Fibroblast of mammary gland (primary cell): ENCODE measurements at places on chromosomes 13 and 19.

GRCh38 chr19:42267644-42268141 lies 1.4 kb upstream of the CIC start:
- DNase-seq, result no peak

- peak; percentile 60 for DNase-seq
These were observed 2.1 kb downstream of the ZNF575 start for GRCh38 chr19:43534816-43535761.

DNA sequence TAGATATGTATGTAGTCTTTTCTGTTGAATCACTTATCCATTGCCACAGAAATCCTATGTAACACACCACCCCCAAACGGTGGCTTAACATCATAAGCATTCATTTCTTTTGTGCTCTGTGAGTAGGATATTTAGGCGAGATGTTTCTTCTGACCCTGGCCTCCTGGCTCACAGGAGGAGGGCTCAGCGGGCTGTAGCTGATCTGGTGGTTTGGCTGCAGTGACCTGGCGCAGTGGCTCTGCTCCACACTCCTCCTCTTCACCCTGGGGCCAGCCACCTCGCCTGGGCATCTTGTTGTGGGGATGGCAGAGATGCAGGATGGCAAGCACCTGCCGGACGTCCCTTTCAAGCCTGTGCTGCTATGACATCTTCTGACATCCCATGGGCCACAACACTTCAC lies 147.1 kb upstream of the IRS2 start:
- no peak for DNase-seq

- DNase-seq, result no peak
These were observed 106.1 kb downstream of the COL4A2 start for GRCh38 chr13:110413016-110413675.

- peak; percentile 73 for DNase-seq
These were observed 451.7 kb downstream of the EFNB2 start for GRCh38 chr13:106083620-106084350.

DNA sequence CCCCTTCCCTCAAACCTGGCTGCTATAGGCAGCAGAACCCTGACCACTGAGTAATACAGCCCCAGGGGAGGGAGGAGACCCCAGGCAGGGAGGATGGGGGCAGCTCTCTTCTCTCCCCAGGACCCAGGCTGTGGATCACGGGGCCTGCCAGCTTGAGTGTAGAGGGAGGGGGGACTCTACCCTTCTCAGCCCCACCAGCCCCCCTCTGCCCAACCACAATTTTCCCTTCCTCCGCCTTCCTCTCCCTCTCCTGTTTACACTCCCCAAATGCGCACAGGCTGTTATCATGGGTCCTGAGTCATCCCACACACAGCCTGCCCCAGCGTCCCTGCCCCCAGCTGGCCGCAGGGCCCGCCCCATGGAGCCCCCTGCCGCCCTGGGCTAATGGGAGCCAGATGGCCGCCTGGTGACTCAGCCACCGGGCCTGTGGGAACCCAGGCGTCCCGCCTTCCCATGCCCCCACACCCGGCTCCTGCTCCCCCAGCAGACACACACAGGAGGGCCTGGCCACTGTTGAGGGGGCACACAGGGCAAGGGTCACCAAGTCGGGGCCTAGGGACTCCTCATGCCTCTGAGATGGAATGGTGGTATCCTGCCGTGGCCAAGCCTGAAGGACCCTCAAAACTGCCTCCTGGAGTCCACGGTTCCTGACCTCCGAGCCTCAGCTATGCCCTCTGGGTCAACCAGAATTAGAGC lies 13.6 kb downstream of the CCDC97 start:
- peak; percentile 97 for DNase-seq
